ENCODE measurements at places on chromosomes 16 and 17. TPM values are rescaled to one million over a fixed set of nuclear protein-coding genes. Genes with fewer than 3 reads are reported as not detected.

The PLLP gene
- 0.69 TPM for total RNA-seq

The ITPRIPL2 gene
- total RNA-seq, result 28.8 TPM

The SLFN11 gene
- 27.9 TPM for total RNA-seq

The FOXF1 gene
- not detected for total RNA-seq

The STXBP4 gene
- 14.2 TPM for total RNA-seq

The KRTAP4-1 gene
- total RNA-seq, result 3.6 TPM

The FUS gene
- total RNA-seq, result 84.9 TPM

The CCL11 gene
- total RNA-seq, result not detected

The PITPNM3 gene
- 6.0 TPM for total RNA-seq

The APOBR gene
- total RNA-seq, result 1.7 TPM

The NTN3 gene
- 3.4 TPM for total RNA-seq

The DNAJC7 gene
- total RNA-seq, result 74.8 TPM

The EVPLL gene
- 0.49 TPM for total RNA-seq

The ELOB gene
- 109 TPM for total RNA-seq

The LPO gene
- total RNA-seq, result not detected

The MYLK3 gene
- 3.0 TPM for total RNA-seq

The VMO1 gene
- total RNA-seq, result 1.6 TPM

The ZNF205 gene
- total RNA-seq, result 6.1 TPM

The ENPP7 gene
- total RNA-seq, result not detected

The FAM222B gene
- 3.6 TPM for total RNA-seq

The CCDC40 gene
- total RNA-seq, result 3.3 TPM

The HSD17B2 gene
- 12.4 TPM for total RNA-seq

The KRT33B gene
- 7.7 TPM for total RNA-seq

The KRT24 gene
- not detected for total RNA-seq

The KRTAP4-6 gene
- 4.0 TPM for total RNA-seq

The OR1F1 gene
- not detected for total RNA-seq

The UTS2R gene
- total RNA-seq, result 0.20 TPM

The SYCE1L gene
- total RNA-seq, result 0.99 TPM

The TRIM72 gene
- total RNA-seq, result 4.4 TPM

The TP53TG3 gene
- not detected for total RNA-seq

The HOXB3 gene
- total RNA-seq, result 8.4 TPM

The KRTAP3-1 gene
- total RNA-seq, result 5.3 TPM

The ADAMTS18 gene
- 25.0 TPM for total RNA-seq

The NOG gene
- 3.6 TPM for total RNA-seq

The WDR90 gene
- total RNA-seq, result 15.1 TPM

The CES3 gene
- not detected for total RNA-seq

The CCL22 gene
- 0.69 TPM for total RNA-seq
